ENCODE measurements at places on chromosomes 16 and 17. TPM values are rescaled to one million over a fixed set of nuclear protein-coding genes. Genes with fewer than 3 reads are reported as not detected.

Gene CRHR1
- not detected for total RNA-seq

Gene PRDM7
- not detected for total RNA-seq

Gene SLFN13
- total RNA-seq: 1.7 TPM

Gene KRTAP9-2
- not detected for total RNA-seq

Gene MT1G
- not detected for total RNA-seq

DNA sequence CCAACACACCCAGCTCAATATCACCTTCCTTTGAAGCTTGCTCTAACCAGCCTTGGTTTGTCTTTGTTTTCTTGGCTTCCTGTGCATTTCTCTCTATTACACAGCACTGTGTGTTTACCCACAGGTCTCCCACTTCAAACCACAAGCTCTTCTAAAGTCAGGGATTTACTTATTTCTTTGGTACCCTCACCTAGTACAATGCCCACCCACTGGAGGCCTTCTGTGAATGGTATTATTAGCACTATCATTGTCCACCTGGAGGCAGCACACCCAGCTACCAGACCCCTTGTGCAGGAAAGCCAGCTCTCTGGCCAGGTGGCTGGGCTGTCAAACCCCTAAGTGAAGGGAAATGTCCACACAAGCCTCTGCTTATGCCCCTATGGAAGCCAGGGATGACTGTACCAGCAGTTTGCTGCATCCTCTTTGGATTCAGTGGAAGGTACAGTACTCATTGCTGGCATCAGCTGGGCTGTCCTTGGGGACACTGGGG, 9.4 kb upstream of the TOP2A start:
- no peak for DNase-seq

GRCh38 chr16:77299395-77299794, 100.2 kb downstream of the SYCE1L start:
- DNase-seq: no peak

- no peak for DNase-seq
These were observed 4.0 kb upstream of the FBXL20 start for GRCh38 chr17:39405436-39405835.

DNA sequence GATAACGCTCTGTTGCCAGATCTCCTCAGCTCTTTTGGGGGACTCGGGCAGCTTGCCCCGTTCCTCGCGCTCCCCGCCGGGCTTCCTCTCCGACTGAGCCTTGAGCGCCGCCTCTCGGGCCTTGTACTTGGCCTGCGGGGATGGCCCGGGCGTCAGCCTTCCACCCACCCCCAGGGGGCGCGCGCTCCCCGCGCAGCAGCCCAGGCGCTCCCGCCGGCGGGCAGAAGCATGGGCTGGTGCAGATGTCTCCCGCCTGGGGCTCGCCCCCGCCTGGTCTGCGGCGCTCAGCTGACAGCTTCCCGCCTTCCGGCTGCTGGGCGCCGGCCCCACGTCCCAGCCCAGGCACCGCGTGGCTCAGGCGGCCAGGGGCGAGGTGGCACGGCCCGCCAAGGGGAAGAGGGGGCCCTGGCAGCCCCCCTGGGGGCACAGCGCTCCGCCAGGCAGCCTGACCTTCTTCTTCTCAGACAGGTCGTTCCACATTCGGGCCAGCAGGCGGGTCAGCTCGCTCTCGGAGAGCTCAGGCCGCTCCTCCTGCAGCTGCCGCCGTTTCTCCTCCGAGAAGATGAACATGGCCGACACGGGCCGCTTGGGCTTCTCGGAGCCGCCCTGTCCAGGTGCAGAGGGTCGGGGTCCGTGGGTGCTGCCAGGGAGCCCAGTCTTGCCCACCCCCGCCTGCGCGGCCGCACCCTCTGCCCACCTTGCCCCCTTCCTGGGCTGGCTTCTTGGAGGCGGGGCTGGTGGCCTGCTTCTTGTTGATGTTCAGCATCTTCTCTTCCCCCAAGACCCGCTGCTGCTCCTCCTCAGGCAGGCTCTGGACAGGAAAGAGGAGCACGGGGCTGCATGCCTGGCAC, 8.9 kb downstream of the UBTF start:
- DNase-seq: peak; percentile 81

GRCh38 chr17:57514614-57515013, 230.5 kb downstream of the CCDC182 start:
- no peak for DNase-seq

DNA sequence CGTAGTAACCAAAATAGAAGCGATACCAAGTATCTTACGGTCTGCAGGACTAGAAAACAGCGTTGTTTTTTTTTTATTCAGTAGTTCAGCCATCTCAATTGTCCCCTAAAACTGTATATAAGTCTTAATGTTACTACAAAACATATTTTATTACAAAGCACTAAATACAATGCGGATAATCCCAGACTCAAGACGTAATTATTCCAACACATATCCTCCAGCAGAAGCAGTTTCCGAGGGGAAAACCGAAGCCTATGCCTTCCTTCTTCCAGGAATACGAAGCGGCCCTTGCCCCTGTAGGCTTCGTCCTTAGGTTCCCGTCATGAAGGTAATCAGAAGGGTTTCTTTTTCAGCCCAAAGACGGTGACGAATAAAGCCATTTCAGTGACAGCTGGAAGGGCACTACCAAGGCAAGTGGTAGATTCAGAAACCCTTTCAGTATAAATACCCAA, 2.3 kb downstream of the TMEM107 start:
- no peak for DNase-seq

- peak; percentile 27 for DNase-seq
These were observed 667 bp downstream of the OGFOD1 start for GRCh38 chr16:56451753-56452689.

DNA sequence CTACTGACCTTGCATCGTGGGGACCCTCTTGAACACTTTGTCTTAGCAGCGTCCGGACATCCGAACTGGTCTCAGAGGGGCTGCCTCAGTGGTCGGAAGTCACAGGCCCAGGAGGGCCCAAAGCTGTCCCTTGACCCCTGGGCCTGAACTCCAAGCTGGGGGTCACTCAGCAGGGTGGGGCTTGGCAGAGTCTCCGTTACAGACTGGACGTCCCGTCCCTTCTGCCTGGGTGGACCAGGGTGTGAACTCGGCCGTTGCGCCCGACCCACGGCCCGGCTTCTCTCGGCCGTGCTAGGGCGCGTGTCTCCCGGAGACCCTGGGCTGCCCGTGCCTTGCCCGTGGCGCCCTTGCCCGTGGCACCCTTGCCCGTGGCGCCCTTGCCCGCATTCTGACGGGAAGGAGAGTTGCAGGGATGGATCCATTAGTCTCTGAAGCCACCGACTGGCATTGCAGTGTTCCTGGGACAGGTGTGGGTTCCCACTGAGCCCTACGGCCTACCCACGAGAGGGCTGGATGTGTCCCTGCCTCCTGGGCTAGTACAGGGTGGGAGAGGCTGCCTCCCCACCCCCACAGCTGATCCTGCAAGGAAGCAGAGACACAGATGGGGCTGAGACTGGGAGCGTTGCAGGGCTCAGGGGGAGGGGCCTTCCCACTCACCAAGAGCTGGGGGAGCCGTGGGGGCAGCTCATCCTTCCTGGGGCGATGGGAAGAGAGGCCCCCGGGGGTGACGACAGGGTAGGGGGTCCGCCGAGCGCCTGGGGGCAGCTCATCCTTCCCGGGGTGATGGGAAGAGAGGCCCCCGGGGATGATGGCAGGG, 4.9 kb downstream of the CACNA1H start:
- no peak for DNase-seq

DNA sequence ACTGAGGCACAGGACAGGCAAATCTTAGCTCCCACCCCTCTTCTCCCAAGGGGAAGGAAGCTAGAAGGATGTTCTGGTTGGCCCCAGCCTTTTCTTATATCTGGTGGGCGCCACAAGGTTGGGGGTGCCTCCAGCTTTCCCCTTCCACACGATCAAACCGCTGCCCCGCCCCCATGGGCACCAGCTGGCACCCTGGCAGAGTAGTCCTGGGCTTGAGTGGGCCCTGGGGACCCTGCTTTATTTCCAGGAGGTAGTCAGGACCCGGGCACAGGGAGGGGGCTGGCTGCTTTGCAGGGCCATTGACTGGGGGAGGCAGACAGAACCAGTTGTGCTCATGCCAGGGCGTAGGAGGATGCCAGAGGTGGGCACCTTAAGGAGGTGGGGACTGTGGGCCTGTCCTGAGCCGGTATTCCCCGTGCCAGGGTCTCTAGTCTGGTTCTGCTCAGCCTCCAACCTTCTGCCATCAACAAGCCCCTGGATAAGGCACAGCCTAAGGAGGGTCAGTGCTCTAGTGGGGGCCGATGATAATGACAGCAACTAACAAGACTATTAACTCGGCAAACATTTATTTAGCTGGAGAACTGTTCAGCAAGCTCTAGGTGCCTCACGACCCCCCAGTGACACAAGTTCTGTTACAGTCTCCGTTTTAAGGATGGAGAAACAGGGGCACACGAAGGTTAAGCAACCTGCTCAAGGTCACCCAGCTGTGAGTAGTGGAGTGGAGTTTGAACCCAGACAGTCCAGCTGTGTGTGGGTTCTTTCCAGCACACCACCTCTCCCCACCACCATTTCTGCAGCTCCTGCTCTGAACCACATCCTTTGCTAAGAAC, 7.6 kb upstream of the PPP1R1B start:
- no peak for DNase-seq

DNA sequence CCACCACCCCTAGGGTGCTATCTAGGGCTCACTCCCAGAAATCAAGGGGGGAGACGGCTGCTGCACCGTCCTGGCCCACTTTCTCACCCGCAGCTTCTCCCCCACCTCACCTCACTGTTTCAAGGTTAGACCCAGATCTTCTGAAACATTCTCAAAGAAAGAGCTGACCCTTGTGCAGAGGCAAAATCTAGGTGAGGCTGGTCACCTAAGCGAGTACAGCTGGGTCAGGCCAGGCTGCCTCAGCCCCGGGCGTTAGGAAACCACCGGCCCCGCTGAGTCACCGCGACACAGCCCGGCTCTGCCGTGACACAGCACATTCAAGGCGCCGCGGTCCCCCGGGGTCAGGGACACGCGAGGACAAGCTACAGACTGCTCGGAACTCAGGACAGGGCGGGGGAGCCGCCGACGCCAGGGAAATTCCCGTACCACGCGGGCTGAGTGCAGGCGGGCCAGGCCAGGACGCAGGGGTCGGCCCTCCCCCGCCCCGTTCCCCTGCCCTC, 27.1 kb downstream of the GNPTG start:
- peak; percentile 55 for DNase-seq

Data from fibroblast of the aortic adventitia (primary cell).